ENCODE measurements at places on chromosomes 16 and 17.

- peak; percentile 98 for DNase-seq
These were observed 14.6 kb downstream of the COTL1 start for GRCh38 chr16:84603140-84603816.

DNA sequence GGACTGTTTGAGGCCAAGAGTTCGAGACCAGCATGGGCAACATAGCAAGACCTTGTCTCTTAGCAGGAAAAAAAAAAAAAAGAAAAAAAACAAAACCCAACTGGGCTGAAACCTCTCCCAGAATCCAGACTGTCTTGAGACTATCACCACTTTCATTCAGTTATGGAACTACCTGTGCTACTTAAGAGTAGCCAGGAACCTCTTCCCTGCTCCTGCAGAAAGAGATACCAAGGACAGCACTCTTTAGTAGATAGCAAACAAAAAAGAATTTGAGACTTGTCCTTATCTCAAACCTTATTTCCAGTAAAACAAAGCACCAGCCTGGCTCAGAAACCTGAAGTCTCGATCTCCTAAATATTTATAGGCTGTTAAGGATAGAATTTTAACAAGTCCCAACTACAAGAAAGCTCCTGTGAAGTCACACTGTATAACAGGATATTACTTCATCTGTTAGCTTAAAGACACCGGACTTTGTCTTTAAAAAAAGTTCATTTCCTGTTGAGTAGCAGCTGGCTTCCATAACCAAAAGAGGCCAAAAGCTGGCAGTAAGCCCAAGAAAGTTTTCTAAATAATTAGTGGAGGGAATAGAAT, 5.1 kb downstream of the CDR2 start:
- DNase-seq = peak; percentile 49

GRCh38 chr16:85090181-85090580, 22.1 kb downstream of the CIBAR2 start:
- DNase-seq = peak; percentile 60

- no peak for DNase-seq
These were observed 17.5 kb upstream of the RPTOR start for GRCh38 chr17:80527016-80527645.

- DNase-seq = peak; percentile 68
These were observed 137.7 kb upstream of the CORO6 start for GRCh38 chr17:29760279-29761039.

DNA sequence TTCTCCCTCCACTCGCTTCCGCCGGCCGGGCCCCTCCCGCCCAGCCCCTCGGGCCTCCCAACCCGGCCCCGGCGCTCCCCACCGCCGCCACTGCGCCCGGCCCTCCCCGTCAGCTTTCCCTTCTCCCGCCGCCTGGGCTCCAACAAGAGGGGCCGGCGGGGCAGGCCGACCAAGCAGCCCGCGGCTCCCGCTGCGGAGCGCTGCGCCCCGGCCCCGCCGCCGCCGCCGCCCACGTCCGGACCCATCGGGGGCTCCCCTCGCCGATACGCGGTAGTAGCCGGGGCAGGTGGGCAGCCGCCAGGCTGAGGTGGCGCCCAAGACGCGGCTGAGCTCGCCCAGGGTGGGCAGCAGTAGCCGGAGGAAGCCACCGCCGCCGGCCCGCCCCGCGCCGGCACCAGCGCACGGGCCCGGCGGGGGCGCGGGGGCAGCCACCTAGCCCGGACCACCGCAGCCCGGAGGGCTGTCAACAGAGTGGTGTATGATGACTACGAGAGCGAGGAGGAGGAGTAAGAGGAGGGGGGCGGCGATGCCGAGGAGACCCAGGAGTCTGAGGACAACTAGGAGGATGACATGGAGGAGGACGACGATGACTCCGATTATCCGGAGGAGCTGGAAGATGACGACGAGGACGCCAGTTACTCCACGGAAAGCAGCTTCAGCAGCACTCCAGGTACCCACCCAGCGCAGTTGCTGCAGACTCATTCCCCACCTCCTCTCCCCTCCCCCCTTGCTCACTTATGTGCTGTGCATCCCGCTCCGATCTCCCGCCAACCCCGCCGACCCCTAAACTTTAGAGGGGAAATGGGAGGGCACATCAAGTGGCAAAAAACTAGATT, 498 bp downstream of the LRRC37B start:
- DNase-seq = peak; percentile 24
